ENCODE measurements at places on chromosomes 2 and 18.

- DNase-seq, result no peak
Observed at GRCh38 chr2:219119422-219120043, 41.1 kb downstream of the NHEJ1 start.

DNA sequence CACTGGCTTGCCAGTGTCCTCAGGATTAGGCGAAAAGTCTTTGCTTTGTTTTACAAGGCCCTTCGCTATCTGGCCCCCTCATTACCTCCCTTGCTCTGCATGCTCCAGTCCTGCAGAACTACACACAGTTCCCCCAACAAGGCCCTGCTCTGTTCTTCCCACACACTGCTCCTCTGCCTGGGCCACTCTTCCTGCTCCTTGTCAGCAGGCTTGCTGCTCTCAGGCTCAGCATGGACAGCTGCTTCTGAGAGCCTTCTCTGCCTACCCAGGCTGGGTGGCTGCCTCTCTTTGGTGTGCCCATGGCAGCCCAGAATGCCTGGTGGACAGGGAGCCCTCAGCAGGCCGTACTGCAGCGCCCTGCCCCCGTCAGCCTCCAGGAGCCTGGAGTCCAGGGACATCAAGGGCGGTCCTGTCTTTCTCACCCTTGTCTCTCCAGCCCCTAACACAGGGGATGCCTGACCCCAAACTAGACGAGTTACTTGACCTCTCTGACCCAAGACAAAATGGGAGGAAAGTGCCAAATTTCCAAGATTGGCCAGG lies 111.1 kb downstream of the MSH2 start:
- DNase-seq, result no peak

GRCh38 chr2:85243101-85244072 lies 84.4 kb downstream of the TGOLN2 start:
- DNase-seq, result no peak

GRCh38 chr2:239386872-239387445 lies 13.9 kb downstream of the HDAC4 start:
- no peak for DNase-seq

DNA sequence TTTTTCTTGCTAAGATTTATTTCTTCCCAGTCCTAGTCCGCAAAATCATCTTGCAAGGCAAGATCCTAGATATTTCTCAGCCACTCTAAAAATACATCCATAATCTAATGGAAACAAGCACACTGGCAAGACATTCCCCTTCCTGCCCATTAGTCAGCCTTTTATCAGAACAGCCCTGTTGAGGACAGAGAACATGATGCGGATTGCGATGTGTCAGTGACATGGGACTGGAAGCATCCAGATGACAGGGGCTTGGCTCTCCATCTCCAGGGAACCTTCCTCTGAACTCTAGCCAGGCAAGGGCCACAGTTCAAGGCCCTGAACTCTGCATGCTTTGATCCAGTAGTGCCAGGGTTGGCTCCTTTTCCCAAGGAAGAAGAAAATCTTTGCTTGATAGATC lies 70.0 kb downstream of the VSNL1 start:
- DNase-seq, result no peak

All from AG04449 (cell line).